ENCODE measurements at places on chromosomes 4 and X.

- DNase-seq = no peak
Measured at GRCh38 chr4:169956091-169956843, 69.9 kb downstream of the MFAP3L start.

DNA sequence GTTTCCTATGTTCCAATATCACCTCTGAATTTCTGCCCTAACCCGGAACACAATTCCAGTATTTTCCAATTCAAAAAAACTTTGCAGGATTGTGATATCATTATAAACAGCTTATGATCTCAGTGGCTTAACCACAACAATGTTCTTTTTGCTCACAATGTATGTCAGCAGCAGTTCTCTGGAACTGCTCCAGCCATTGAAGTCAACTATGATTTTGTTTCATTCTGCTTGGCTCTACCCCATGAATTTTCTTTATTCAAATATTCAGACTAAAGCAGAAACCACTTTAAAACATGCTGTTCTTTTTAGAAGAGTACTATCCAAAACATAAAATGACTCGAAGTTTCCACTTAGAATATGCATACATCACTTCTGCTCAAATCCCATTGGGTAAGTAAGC, 1611.1 kb downstream of the ARAP2 start:
- no peak for DNase-seq

- DNase-seq = no peak
Measured at GRCh38 chrX:153297376-153297775, 24.2 kb downstream of the PNMA6F start.

GRCh38 chr4:41913509-41913908, 21.7 kb upstream of the TMEM33 start:
- no peak for DNase-seq

DNA sequence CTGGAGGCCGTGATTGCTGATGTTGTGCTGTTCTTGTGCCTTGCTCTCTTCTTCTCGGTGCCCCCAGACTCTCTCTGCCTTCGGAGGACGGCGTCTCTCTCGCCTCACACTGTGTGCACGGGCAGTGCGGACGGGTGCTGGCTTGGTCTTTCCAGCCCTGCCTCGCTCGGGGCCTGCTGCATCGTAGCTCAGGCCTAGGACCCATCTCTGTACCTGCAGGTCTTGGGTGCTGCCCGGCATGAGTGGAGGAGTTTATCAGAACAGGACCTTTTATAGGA, 18.2 kb downstream of the RGS12 start:
- no peak for DNase-seq

GRCh38 chrX:96564595-96564994, 120.0 kb upstream of the DIAPH2 start:
- no peak for DNase-seq

DNA sequence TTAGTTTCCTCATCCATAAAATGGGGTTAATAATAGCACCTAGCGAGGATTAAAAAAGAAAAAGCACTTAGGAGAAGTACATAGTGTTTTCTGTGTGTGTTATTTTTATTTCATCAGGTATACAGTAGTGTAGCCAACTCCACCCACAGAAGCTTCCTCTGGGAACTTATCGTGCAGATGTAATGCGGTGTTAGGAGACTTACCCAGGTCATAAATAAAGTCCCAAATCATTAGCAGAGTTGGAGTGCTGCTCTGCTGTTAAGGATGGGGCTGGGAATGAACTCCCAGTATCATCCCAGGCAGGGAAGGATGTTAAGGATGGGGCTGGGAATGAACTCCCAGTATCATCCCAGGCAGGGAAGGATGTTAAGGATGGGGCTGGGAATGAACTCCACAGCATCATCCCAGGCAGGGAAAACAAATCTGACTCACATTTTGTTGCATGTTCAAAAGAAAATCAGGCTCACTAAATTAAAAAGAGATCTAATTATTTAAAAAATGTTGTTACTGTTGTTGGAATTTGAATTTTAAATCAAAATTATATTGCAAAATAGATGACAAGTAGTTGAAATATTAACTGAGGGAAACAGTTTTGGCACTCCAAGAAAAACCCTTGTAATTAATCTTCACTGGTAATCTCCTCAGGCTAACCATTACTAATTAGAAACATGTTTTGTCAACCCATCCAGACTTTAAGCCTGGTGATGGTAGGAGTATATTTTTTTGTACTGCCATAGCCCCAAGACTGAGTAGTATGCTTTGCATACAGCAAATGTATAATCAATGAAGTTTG, 10.2 kb upstream of the SFRP2 start:
- DNase-seq = no peak

- no peak for DNase-seq
Measured at GRCh38 chrX:71053217-71053621, 14.9 kb downstream of the SNX12 start.

DNA sequence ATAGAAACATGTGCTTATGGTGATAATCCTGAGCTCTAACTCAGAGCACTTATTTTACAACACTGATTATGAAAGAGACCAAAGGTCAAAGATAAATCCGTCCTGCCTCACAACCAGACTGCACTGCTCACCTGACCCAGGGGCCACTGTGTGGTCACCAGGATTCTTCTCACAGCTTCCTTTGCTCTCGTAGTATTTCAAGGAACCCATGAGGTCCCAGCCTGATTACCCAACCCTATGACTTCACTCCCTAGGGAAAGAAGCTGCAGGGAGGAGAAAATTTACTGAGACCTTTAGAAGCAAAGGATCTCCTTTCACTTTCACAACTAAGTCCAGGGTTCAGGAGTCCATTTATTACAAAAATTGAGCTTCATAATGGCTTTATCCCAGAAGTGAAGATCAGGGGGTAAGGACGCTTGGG, 9.6 kb downstream of the SLC25A5 start:
- DNase-seq = no peak

GRCh38 chr4:158816955-158817354, 48.1 kb downstream of the FNIP2 start:
- no peak for DNase-seq

- DNase-seq = no peak
Measured at GRCh38 chr4:36961420-36961819, 283.1 kb upstream of the NWD2 start.

- no peak for DNase-seq
Measured at GRCh38 chr4:79852305-79852730, 220.7 kb downstream of the ANTXR2 start.

DNA sequence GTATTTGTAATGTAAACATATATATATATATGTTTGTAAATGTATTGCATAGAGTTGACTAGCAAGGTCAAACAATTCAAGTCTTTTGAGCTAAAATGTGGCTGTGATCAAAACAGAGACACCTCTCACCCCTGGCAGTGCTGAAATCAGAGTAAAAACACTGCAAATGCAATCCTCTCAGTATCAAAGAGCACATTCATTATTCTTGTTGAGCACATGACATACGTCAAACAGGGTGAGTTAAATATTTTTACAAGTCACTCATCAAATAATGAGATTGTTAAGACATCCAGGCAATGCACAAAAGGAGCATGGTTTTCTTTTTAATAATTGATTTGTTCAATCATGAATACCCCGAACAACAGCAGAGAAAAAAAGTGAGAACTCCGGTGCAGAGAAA, 114.1 kb upstream of the KCNIP4 start:
- DNase-seq = no peak

DNA sequence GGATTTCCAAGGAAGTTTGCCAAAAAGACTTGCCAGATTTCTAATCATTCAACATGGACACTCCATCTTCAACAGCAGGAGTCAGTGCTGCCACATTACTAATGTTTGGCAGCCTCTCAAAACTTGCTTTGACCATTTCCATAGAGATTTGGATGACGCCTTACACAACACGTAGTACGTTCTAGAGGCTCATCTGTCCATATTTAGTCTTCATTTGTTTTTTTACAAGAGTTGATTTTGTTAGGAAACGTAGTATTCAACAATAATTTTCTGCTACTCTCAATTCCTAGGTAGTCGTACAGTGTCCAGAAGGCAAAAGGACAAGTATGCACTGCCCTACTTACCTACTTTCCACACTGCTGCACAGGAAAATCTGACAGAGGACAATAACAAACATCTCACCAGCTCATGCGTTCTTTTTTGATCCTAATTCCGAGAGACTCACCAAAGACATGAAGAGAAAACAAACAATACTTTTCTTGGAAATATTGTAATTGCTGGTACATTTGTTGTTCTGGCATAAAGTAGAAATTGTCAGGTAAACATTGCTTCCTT, 117.3 kb downstream of the SNCA start:
- DNase-seq = no peak

DNA sequence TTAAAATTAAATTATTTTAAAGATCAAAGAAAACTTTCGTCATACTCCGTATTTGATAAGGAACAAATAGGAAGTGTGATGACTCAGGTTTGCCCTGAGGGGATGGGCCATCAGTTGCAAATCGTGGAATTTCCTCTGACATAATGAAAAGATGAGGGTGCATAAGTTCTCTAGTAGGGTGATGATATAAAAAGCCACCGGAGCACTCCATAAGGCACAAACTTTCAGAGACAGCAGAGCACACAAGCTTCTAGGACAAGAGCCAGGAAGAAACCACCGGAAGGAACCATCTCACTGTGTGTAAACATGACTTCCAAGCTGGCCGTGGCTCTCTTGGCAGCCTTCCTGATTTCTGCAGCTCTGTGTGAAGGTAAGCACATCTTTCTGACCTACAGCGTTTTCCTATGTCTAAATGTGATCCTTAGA, at the start of gene CXCL8:
TSS of gene CXCL8 (plus strand) at position 217 of the 426 bp plus-strand sequence. CDS start at position 307, 90 bp downstream.
- DNase-seq = no peak

DNA sequence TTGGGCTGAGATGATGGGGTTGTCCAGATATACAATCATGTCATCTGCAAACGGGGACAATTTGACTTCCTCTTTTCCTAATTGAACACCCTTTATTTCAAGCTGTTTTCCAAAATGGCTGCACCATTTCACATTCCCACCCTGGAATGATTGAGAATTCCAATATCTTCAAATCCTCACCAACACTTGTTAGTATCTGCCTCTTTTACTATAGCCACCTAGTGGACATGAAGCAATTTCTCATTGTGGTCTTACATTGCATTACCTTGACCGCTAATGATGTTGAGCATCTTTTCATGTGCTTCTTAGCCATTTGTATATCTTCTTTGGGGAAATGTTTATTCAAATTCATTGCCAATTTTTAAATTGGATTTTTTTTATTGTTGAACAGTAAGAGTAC, 364.8 kb downstream of the SMARCA1 start:
- no peak for DNase-seq
